ENCODE measurements at places on chromosomes 2 and 18.

- no peak for DNase-seq
These were observed 223.4 kb upstream of the RND3 start for GRCh38 chr2:150710916-150711315.

DNA sequence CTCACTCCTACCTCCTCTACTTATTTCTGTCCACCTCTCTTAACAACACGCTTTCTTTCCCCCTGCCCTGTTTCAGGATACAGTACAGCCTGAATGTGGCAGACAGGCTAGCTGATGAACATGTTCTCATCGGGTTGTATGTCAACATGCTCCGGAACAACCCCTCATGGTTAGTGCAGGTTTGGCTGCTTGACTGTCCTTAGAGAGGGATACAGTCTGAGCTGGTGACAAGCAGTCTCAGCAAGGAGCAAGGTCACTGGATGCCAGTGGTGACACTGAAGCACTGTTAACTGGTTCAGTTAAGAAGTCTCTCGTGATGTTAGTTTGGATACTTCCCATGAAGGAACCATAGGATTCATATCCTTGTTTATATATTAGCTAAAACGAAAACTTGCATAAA is 128.6 kb downstream of the DTNA start:
- DNase-seq, result no peak

- no peak for DNase-seq
These were observed 816.2 kb downstream of the NRXN1 start for GRCh38 chr2:50215736-50216135.

GRCh38 chr2:101583861-101584260 is 108.9 kb upstream of the RFX8 start:
- DNase-seq, result no peak

- DNase-seq, result no peak
These were observed 272.1 kb downstream of the GBX2 start for GRCh38 chr2:235896061-235896460.

DNA sequence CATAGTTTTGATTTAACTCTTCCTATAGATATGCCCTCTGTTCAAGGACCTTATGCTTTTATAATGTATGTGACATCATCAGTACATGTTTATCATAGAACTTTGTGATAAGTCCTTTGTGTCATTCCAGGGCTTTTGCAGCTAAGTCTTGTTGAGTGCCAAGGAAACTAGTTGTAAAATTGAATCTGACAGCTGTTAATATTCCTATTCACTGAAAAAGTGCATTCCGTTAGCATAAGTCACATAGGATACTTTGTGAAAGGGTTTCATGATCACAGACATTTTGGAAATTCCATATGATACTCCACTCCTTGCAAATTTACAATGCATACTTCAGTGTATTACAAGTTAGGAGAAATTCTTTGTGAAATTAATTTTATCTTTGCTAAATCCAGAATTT is 503.4 kb downstream of the CCDC85A start:
- peak; percentile 69 for DNase-seq

DNA sequence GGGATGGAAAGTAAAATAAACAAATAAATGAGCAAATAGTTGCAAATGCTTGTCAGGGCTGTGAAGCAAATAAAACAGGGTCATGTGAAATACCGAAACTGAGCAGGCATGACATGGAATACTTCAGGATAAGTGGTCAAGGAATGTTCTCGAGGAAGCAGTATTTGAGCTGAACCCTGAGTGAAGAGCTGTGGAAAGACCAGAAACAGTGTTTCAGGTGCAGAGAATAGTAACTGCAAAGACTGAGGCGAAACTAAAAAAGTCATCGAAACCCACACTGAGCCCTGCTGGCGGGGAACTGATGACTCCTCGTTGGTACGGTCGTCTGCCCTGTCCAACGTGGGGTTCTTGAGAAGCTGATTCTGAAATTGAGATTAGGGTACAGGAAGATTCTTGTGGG is 27.2 kb upstream of the MYCN start:
- DNase-seq, result no peak

GRCh38 chr2:174259981-174260380 is 11.6 kb upstream of the OLA1 start:
- peak; percentile 47 for DNase-seq

- no peak for DNase-seq
These were observed 13.1 kb downstream of the TYMS start for GRCh38 chr18:670522-670921.

- DNase-seq, result no peak
These were observed 225.8 kb downstream of the RNF152 start for GRCh38 chr18:61666876-61667590.

DNA sequence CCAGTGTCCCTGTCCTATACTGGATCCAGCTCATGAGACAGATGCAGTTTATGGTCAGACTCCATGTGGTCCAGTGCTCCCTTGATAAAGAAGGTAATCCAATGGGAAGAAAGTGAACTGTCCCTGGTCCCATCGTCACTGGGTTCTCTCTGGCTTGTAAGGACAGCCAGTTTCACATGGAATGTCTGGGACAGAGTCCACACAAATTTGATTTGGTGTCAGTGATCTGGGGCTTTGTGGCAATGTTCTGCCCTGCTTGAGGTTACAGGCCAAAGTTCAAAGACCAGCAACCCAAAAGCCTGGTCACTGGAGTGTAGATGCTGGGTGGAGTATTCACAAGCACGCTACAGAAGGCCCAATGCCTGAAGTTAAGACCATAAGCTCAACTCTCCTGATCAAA is 22.2 kb upstream of the FHL2 start:
- DNase-seq, result no peak

DNA sequence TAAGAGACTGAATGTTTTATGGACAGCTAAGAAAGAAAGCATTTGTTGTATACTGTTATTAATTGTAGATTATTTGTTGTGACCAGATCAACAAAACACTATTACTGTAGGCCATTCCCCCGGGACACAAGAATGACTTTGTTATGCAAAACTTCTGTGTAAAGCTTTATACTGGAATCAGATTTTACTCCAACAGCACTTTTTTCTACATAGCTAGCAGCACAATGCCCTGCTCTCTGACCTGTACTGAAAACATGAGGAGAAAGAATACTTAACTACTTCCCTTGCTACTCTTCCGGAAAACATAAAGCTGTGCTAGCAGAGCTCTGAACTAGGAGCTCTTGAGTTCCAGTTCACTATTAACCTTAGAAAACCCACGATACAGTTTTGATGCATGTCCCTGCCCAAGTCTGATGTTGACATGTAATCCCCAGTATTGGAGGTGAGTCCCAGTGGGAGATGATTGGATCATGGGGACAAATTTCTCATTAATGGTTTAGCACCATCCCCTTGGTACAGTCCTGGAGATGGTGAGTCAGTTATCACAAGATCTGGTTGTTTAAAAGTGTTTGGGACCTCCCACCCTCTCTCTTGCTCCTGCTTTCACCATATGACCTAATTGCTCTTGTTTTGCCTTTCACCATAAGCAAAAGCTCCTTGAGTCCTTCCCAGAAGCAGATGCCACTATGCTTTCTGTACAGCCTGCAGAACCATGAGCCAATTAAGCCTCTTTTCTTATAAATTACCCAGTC is 601.1 kb upstream of the PIK3C3 start:
- no peak for DNase-seq

GRCh38 chr2:7052404-7052803 is 135.2 kb downstream of the RNF144A start:
- DNase-seq, result no peak

- peak; percentile 59 for DNase-seq
These were observed 207.5 kb upstream of the EPHA4 start for GRCh38 chr2:221779614-221780067.

Data from NCI-H226 (cell line).